ENCODE measurements at places on chromosomes 2 and 18.

- DNase-seq: no peak
Measured at GRCh38 chr2:137547842-137548241, 416.4 kb upstream of the HNMT start.

DNA sequence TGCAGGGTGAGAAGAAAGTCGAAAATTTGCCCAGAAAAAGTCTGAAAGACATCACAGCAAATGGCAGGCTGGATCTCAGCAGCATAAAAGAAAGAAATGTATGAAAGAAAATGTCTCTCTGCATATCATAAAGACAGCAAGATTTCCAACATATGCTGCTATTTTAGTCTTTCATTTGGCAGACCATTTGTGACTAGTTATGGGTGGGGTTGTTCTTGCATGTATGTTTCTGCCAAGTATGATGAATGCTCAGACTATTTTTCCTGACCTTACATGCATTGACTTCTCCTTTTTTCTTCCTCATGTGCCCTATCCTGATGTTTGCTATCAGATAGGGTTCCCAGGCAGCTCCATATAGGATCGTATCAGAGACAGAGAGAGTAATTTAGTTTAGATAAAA, 58.5 kb upstream of the PARD3B start:
- DNase-seq: no peak

- DNase-seq: no peak
Measured at GRCh38 chr18:63192885-63193349, 126.7 kb downstream of the BCL2 start.

GRCh38 chr2:238488347-238488826, 61.7 kb downstream of the ASB1 start:
- no peak for DNase-seq

GRCh38 chr2:217732992-217733391, 269.8 kb downstream of the TNS1 start:
- DNase-seq: no peak

GRCh38 chr2:106307860-106308259, 113.8 kb upstream of the UXS1 start:
- DNase-seq: no peak

DNA sequence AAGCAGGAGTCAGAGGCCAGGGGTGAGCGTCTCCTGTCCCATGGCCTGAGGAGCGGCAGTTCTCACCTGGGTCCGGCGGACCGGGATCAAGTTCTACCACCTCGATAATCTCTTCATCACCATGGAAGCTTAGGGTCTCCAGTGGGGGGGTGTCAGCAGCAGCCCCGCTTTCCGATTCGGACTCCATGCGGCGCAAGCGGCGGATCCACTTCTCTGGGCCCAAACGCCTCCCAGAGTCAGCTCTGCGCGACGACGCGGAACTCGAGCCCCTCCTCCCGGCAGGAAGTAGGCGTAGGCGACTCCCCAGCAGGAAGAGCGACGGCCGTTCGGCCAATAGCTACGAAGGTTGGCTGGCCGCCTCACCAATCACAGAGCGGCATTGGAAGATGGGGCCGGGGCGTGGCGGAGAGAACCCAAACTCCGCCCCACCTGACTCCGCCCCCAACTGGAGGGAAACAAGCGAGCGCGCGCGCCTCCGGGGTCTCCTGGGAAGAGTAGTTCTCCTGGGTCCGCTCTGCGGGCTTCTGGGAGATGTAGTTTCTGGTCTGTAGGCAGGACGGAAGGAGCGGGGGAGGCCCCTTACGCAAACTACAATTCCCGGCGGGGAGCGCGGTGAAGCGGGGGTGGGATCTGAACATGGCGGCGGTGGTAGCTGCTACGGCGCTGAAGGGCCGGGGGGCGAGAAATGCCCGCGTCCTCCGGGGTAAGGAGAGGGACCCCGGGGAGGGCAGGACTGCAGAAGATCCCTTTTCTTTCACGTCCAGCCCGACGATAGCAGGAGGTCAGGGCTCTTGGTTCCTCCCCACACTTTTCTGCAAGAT, at the start of the genes AAMP and PNKD:
TSS of gene AAMP (minus strand) at position 238 of the 821 bp plus-strand sequence. CDS start at position 187, 51 bp downstream.
TSS of gene PNKD (plus strand) at position 620 of the 821 bp plus-strand sequence. CDS start at position 637, 17 bp downstream.
- peak; percentile 100 for DNase-seq

DNA sequence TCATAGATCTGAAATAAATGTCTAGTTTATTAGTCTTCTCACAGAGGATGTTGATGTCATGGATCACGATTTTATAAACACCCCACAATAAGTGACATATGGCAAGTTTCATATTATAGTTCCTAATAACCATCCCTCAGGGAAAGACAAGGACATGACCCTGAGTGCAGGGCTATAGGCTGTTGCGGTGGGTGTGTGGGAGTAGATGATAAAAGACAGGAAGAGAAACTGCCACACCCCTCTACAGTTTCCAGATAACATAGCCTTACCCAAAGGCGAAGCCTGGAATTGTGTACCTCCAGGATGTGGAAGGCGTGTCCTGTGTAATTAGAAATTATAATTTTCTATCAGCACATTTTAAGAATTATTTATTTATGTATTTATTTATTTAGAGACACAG, 2.4 kb upstream of the NEDD4L start:
- DNase-seq: no peak

DNA sequence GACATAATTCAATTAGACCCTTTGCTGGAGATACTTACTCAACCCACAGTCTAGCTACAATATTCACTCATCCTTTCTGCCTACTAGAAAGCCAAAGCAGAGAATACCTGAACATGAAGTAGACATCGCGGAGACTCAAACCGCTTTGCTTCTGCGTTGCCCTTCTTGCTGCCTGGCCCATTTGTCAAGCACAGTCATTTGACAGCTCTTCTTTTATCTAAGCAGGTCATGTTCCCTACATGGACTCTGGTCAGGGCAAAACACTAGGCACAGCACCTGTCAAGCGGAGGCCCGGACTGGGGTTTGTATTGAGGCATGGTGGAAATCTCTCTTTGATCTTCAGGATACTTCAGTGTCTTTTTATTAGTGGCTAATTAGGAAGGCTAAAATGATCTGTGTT, 89.7 kb downstream of the FARSB start:
- DNase-seq: no peak

- DNase-seq: no peak
Measured at GRCh38 chr2:10097352-10098148, 17.3 kb upstream of the CYS1 start.

DNA sequence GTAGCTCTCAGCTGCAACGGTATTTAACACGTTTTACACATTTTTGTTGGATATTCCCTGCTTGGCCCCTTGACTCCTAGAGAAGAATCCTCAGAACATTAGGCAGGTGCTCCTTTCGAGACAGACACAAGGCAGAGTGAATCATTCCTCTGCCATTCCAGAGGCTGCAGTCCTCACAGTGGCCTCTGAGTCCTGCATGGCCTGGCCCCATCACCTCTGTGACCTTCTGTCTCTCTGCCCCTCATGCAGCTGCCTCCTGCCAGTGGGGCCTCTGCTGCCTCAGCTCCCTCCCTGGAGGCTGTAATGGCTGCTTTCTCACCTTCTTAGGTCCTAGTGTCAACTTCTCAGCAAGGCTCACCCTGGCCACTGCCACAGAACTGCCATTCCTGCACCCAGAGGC, 101.3 kb downstream of the PTPRM start:
- no peak for DNase-seq

- DNase-seq: no peak
Measured at GRCh38 chr2:134455426-134455825, 201.6 kb downstream of the MGAT5 start.

GRCh38 chr2:123513351-123513750, 511.7 kb upstream of the CNTNAP5 start:
- DNase-seq: no peak

GRCh38 chr2:171741189-171741588, 53.9 kb downstream of the DYNC1I2 start:
- DNase-seq: no peak

DNA sequence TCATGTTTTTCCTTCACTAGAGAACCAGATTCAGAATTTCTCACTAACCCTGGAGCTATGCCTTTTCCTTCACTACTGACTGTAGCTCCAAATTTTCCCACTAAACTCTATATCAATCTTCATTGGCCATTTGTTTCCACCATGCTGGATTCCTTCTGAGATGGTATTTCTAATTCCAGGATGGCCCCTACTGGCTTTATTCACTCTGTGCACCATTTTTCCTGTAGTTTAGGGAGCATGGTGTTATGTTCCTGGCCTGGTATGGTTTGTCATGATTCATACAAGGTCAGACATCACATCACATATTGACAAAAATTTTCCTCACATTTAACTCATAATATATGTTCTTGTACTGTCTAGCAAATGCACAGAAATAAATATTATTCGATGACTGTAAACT, 229.2 kb upstream of the TFPI start:
- no peak for DNase-seq

GRCh38 chr2:103823847-103824246, 1030.1 kb upstream of the POU3F3 start:
- no peak for DNase-seq

- DNase-seq: no peak
Measured at GRCh38 chr2:15668611-15669305, 77.1 kb downstream of the DDX1 start.

Measured in stimulated activated CD8-positive, alpha-beta memory T cell treated with anti-CD3 and anti-CD28 coated beads, Interleukin-12 subunit alpha, Interleukin-12 subunit beta, amount 100 ng/mL, for 1 hour (primary cell).